ENCODE measurements at places on chromosomes 3 and 15. TPM values are rescaled to one million over a fixed set of nuclear protein-coding genes. Genes with fewer than 3 reads are reported as not detected.
A peak's percentile ranks its signal among the peaks of the same experiment; 100 is the strongest.

MORC1 gene
- not detected for total RNA-seq

CCR2 gene
- not detected for total RNA-seq

HHLA2 gene
- total RNA-seq: not detected

AMOTL2 gene
- 162 TPM for total RNA-seq

MOBP gene
- total RNA-seq: not detected

DNA sequence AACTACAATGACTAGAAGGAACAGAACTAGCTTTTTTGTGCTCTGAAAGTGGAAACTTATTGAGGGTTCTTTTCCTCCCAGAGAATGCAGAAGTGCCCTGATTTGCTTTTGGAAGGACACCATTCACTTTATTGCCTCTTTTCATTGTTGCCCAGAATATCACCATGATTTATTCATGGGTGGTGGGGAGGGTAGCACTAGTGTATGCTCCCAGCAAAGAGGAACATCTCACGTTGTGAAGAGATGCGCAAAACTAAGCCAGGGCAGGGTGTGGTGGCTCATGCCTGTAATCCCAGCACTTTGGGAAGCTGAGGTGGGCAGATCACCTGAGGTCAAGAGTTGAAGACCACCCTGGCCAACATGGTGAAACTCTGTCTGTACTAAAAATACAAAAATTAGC lies 31.4 kb downstream of the FLNB start:
- no peak overlapping the region for H3K27ac ChIP-seq
- no peaks in the 10 kb centered on the region for H3K27me3 ChIP-seq
- peaks cover 35% of the 10 kb centered on the region for H3K4me1 ChIP-seq
- H3K4me3 ChIP-seq: no peak overlapping the region
- H3K36me3 ChIP-seq: peaks cover 4% of the 10 kb centered on the region

DNA sequence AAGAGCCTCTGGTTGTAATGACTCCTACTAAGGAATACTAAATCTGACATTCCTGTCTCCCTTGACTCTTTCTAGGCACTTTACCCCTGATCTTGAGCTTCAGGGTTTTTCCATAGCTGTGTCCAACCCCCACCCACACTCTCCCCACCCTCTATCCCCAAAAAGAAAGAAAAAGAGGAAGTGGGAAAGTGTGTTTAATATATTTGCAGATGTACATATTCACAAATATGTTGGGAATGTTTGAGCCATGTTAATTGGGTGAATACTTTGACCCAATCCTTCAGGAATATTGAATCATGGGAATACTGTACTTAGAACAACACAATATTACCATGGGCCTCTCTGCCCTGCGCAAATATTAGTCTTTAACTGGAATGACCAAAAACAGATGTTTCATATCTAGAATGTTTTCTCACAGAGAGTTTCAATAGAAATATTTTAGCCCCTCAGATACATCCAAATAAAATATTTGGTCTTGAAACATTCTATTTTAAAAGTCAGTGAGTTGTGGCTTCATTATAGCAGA lies 19.8 kb upstream of the PFN2 start:
- peak overlapping the region; percentile 40 for H3K27ac ChIP-seq
- H3K4me1 ChIP-seq: peaks cover 4% of the 10 kb centered on the region
- H3K36me3 ChIP-seq: no peaks in the 10 kb centered on the region
- DNase-seq: peak; percentile 31
- no peak overlapping the region for H3K4me3 ChIP-seq

DNA sequence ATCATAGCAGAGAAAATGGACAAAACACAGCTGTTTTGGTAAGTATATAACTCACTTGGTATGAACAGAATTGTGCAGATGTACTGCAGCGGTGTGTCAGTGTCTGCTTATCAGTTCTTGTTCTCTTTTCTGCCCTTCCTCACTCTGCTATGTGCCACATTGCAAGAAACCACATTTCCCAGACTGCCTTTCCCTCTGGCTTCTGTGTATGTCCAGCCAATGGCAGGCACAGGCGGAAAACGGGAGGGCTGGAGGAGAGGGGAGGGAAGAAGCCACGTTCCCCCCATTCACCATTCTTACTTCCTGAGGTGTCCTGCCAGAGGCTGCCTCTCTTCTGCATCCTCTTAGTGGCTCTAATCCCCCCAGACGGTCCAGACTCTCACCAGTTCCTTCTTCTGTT lies 15.4 kb downstream of the HHLA2 start:
- H3K36me3 ChIP-seq: no peaks in the 10 kb centered on the region
- no peak overlapping the region for H3K4me3 ChIP-seq
- 0 out of 2 replicates have a peak, but pooled peaks cover 3% of the 10 kb centered on the region for H3K27me3 ChIP-seq
- H3K27ac ChIP-seq: no peak overlapping the region
- peaks cover 2% of the 10 kb centered on the region for H3K4me1 ChIP-seq

- H3K4me3 ChIP-seq: no peak overlapping the region
- H3K27ac ChIP-seq: no peak overlapping the region
- no peak for DNase-seq
- H3K27me3 ChIP-seq: peaks cover 11% of the 10 kb centered on the region
Measured at GRCh38 chr3:124207873-124208485, 216.1 kb upstream of the ROPN1 start.

All from IMR-90 (cell line).